Endothelial cell of coronary artery (primary cell): ENCODE measurements at places on chromosomes 12 and 14. TPM values are rescaled to one million over a fixed set of nuclear protein-coding genes. Genes with fewer than 3 reads are reported as not detected.

Gene TRAF3
- total RNA-seq = 21.9 and 32.6 TPM in 2 replicates

Gene ARL1
- total RNA-seq = 54.8 and 72.4 TPM in 2 replicates

Gene TBX5
- total RNA-seq = 0.19 TPM in 1 of 2 replicates, not detected in the other

Gene ESR2
- 0.18 and 0.47 TPM in 2 replicates for total RNA-seq

Gene MDGA2
- total RNA-seq = not detected in 2 replicates

Gene PYGL
- total RNA-seq = 63.3 and 79.6 TPM in 2 replicates

Gene CLEC4D
- total RNA-seq = not detected in 2 replicates

Gene ART4
- total RNA-seq = 9.4 and 17.9 TPM in 2 replicates

Gene CAPRIN2
- 23.4 and 40.7 TPM in 2 replicates for total RNA-seq

Gene CLEC2A
- total RNA-seq = not detected in 2 replicates

Gene DDN
- 0.09 TPM in 2 replicates for total RNA-seq

Gene KIF5A
- total RNA-seq = under 0.01 and 0.09 TPM in 2 replicates

Gene RNF212B
- total RNA-seq = not detected in 2 replicates

Gene KRT5
- total RNA-seq = 0.18 and 0.28 TPM in 2 replicates

Gene ACVRL1
- total RNA-seq = 448 and 520 TPM in 2 replicates

Gene HSPA2
- 2.7 and 7.9 TPM in 2 replicates for total RNA-seq

Gene AKAP6
- total RNA-seq = 0.36 and 0.56 TPM in 2 replicates

Gene AP4S1
- total RNA-seq = 3.1 and 3.3 TPM in 2 replicates

Gene MYO1H
- total RNA-seq = not detected in 2 replicates

Gene RERG
- total RNA-seq = 0.94 TPM in 1 of 2 replicates, not detected in the other
